Stimulated activated CD4-positive, alpha-beta T cell treated with anti-CD3 and anti-CD28 coated beads, Interleukin-1b, Interleukin-23, amount 100 ng/mL, for 1 hour (primary cell): ENCODE measurements at places on chromosomes 5 and 9.

DNA sequence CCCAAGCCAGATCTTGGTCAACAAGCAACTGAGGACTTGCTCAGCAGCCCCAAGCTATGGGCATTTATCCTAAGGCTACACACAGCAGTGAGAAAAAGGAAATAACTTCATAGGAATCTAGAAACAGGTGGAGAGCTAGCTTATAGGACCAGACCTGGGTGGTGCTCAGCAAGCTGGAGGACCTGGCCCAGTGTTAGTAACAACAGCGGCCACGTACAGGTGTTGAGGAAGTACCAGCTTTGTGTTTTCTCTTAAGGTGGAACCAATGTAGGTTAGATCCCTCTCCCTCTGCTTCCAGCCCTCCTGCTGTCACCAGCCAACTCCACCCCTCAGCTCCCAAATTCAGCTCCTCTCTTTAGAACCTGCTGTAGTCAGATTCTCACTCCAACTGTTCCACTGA, 43.4 kb downstream of the IRF1 start:
- DNase-seq: no peak

DNA sequence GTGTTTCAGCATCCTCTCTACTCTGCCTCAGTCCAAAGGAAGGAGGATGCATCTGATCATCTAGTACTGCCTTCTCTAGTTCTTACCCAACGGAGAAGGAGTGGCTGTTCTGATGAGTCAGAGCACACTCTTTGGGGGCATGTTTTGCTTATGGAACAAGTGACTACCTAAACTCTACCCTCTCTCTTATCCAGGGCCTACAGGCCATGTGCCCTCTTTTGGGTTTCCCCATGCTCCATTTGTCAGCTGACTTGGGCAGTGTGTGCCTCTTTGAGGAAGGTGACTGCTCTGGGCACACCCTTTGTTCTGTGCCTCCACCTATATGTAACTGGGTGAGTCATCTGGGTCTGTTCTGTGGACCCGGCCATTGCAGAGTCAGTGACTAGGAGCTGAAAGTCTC, 89.6 kb upstream of the BNC2 start:
- DNase-seq: no peak

DNA sequence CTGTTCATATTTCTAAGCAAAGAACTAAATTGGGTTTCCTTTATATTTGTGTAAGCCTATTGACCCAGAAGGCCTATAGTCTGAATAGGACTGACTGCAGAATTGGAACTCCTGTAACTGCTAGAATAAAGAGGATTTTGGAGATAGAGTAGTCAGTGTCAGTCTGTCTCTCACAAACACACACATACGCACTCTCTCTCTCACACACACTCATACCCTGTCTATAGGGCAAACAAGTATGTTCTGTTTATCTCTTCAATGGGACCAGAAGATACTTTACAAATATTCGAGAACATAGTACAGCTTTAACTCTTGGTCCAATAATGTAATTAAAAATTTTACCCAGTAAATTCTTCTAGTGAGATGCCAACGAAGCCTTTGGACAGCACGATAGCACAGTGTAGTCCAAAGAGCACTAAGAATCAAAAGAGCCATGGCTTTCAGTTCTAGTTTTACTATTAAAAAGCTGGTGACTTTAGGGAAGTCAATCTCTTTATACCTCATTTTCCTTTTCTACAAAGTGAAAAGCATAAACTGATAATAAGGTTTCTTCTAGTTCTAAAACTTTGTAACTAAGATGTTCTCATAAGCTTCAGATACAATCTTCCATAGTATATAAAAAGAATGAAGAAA, 19.3 kb downstream of the ABHD17B start:
- no peak for DNase-seq

DNA sequence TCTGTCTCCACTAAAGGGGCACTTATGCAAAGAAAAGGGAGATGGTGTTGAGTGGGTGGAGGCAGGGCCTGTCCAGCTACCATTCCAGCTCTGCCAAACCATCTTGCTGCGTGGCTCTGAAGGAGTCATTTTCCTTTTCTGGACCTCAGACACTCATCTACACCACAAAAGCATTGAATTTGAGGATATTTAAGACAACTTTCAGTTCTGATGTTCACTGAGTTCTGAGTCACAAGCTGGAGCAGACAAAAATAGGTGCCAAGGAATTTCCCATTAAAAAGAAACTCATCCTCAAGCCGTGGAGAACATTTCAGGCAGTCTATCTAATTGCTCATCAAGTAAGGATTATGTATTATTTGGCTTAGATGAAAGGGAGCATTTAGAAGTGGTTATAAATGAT, 195.0 kb upstream of the TBC1D2 start:
- DNase-seq: no peak

DNA sequence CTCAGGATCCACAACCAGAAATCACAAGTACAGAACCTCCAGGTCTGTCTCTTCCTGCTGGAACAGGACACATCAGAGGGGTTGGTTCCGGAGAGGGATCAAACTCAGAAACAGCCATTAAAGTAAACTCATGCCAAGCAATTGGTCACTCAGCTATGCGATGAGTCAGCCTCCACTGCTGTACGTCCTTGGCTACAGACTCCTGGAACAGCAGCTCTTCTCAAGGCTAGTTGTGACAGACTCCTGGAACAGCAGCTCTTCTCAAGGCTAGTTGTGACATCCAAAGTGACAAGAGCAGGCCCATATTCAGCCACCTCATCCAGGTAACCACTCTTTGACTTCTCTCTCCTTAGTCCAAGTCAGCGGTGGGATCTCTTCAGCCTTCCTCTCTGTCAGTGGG, at the start of gene SPINK13:
Gene SPINK13 (plus strand): TSS at position 229 of the 400 bp plus-strand sequence. CDS start 1,279 bp downstream, outside the sequence.
- DNase-seq: no peak

DNA sequence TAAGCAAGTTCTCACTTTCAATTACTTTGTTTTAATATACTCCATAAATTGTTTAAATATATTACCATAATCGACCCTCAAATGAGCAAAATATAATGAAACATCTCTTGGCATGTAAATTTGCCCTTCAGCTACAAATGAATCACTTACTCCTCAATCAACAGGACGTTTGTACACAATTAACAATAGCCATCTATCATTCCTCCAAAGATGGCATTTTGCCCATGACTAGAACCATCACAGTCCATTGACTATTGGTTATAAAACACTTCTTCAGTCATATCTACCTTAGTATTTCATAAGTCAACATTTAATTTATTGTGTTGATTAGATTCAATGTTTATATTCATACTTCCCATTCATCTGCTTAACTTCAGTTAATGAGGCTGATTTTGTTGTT, 127.2 kb downstream of the CTNND2 start:
- DNase-seq: no peak

GRCh38 chr5:132267166-132267739, 9.8 kb downstream of the PDLIM4 start:
- no peak for DNase-seq

DNA sequence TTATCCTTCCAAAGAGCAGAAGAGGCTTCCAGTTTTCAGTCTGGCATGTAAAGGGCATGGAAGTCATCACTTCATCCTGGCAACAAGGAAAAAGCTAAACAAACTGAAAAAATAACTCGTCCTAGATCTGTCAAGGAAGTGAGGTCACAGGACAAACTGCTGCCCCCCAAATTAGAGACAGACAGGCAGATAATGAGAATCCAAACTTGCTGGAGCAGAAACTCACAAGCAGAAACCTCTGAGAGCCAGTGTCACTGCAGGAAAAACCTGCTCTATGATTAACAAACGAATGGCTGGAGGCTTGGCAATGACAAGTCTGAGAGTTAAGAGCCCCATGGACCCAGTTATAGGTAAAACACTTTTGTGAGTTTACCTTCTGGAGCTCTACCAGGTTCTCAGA, 18.9 kb upstream of the MLANA start:
- no peak for DNase-seq

- DNase-seq: no peak
Measured at GRCh38 chr5:21181609-21182125, 1193.7 kb upstream of the CDH18 start.

GRCh38 chr5:757931-758697, 26.4 kb downstream of the ZDHHC11B start:
- DNase-seq: no peak

DNA sequence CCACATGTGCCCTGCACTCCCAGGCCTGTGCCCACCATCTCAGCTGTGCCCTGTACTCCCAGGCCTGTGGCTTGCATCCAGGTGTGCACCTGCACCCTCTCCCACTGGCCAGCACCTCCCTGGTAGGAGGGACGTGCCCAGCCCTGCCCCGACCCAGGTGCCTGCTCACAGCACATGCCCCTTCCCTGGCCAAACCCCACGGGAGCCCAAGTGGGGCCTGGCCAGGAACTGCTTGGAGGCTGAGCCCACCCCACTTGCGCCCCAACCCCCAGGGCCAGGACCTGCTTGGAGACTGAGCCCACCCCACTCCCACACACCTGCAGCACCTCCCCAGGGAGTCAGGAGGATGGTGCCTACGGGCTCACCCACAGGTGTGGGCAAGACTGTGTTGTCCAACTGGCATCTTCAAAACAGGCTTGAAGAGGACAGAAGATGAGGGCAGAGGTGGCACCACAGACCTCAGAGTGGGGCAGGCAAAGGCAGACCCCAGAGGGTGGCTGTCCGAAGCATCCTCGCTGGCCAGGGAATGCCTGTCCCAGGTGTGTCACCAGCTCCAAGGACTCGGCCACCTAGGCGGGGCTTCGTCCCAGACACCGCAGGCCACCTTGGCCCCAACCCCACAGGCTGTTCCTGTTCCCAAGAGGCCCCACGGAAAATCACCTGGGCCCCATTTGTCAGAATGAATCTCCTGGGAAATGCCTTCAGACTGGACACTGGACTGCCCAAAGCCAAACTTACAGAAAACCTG, 10.8 kb downstream of the ZDHHC11B start:
- no peak for DNase-seq

DNA sequence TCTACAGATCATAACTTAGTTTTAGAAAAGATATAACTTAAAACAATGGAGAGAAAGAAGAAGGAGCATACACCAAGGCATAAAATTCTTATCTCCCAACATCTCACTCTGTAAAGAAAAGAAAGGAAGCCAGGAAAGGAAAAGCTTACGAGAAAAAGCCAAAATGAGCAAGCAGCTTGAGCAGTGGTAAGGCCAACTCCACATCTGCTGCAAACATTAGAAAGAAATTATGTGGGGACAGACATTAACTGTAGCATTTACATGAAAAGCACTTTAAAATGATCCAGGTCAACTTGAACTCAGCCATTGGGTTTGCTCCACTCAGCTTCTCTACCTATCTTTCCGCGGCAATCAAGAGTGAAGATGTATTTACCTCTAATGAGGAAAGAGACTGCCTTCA, 176.9 kb downstream of the BNC2 start:
- DNase-seq: no peak

DNA sequence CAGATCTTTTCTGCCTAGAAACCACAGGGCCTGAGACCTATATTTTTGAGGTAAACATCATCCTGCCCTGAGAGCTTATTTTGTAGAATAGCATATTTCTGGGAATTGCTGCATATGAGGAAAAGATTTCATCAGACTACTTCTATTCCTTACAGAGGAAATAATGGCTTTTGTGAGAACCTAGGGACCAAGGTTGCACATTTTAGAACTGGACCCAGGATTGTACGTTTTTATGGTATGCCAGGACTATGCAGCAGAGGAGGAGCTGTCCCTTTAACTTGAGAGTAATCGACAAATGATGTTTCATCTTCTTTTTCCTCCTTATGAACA, 2.2 kb upstream of the ALDH1A1 start:
- no peak for DNase-seq

DNA sequence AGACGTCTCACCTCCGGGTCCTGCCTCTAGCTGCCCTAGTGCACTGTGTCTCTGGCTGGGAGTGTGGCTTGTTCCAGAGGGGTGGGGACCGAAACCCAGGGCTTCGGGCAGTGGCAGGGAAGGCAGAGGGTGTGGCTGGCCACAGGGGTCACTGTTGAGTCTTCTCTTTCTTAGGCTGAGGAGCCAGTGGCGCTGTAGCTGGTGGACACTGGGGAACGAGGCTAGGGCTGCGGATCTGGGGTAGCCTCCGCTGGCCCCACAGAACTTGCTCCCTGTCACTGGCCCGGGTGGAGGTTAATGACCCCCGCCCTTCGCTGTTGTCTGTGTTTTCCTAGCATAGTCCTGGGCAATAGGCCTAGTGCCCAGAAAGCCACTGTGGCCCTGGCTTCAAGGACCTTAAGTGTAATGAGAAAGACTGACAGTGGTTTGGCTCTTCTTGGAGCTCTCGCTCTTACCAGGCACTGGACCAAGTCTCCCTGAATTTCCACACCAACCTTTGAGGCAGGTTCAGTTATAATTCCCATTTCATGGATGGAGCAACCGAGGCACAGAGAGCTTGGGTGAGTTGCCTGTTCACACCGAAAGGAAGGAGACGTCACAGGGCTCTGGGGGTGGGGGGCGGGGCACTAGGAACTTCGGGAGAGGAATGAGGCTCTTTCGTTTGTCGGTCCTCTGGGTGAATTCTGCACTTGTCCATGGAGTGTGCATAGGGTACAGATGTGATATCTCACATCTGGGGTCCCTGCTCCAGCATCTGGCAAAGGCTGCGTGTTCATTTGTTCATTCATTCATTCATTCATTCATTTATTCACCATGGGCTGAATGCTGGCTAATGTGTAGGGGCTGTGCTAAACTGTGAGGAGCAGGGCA, 4.8 kb upstream of the IER5L start:
- no peak for DNase-seq

DNA sequence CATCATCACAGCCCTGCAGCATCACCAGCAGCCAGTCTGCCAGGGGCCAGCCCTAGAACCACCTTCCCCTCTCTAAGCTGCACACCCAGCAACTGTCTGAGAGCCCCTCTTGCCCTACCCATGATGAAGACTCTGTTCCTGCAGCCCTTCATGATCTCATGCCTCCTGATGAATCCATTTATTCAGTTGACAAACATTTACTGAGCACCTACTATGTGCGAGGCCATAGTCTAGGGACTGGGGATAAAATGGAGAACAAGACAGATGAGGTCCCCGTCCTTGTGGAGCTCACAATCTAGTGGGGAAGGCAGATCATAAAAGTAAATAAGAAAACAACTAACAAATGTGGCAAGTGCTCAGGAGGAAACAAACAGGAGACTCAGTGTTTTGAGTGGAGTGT, 96.3 kb downstream of the PCDH1 start:
- DNase-seq: no peak

DNA sequence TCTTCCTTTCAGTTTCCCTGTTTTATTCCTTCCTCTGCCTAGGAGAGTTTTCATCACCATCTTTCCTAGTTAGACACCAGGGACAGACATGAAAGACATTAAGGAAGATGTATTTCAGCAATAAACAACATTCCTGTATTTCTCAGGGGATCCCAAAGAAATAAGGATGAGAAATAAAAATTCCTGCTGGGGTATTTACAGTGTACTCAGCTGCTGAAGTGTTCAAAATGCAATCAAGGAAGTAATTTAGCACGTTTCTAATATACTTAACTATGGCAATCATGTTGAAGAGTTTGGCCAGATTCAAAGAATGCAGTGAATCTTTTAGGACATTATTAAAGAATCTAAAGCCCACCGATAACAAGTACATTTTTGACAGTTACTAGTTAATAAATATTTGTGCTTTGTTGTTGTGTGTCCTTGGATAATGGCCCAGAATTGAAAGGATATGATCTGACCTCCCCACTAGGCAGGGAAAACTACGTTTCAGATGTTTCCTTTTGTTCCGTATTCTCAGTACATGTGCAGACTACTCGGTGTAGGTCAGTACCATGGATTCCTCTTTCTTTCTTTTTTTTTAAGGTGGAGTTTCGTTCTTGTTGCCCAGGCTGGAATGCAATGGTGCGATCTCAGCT, 46.8 kb downstream of the INIP start:
- no peak for DNase-seq
